ENCODE measurements at places on chromosomes 6 and 20. TPM values are rescaled to one million over a fixed set of nuclear protein-coding genes. Genes with fewer than 3 reads are reported as not detected.

The TBXT gene
- not detected for polyA plus RNA-seq

The DEFB124 gene
- polyA plus RNA-seq, result 0.70 TPM

The FOXF2 gene
- 0.10 TPM for polyA plus RNA-seq

- DNase-seq, result no peak
Measured at GRCh38 chr6:53808302-53808881, 13.6 kb downstream of the LRRC1 start.

DNA sequence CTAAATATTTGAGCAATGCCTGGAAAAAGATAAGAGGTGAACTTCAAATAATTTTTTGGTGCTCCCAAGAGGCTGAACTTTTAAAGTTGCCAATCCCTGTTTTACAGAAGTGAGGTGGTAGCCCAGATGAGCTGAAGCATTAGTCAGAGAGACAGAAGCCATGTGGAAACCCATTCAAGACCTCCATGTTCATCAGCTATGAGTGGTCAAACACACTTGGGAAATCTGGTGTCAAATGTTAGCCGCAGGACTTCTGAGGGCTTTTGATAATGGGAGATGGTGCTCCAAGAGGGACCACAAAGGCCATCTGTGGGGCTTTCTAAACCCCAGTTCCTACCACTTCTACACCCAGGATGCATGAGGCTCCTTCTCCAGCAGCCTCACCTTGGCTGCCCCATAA, 77.5 kb upstream of the MRPS10 start:
- DNase-seq, result no peak

DNA sequence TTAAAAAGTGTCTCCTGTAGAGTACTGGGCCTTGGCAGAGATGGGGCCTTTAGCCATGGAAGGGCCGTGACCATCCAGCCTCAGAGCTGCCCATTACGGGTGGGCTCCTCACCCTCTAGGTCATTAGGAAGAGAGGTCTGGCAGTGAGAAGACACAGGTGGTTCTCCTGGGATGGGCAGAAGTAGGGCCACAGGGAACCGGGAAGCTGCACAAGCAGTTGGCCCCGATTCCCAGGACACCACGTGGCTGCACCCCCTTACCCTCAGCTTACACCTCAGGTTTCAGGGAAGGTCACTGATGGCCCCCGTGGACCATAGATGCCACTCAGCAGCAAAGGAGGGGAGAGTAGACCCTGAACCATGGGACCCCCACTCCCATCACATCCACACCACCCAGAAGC, 1.6 kb downstream of the RAET1G start:
- no peak for DNase-seq

- no peak for DNase-seq
Measured at GRCh38 chr6:6557886-6558285, 30.6 kb upstream of the LY86 start.

DNA sequence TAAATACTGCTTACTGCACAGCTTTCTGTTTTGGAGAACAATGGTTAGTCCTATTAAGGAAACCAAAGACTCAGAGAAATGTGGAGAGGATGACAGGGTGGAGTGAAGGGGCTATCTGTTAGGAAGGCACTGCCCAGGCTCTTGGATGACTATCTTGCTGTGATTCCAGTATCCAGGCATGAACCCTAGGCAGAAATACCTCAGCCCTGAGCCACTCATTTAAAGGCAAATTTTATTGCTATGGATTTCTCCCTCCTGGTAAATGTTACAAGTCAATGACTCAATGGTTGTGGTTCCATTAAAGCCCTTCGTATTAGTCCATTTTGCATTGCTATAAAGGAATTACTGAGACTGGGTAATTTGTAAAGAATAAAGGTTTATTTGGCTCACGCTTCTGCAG, 25.9 kb downstream of the ADGRF4 start:
- DNase-seq, result no peak

DNA sequence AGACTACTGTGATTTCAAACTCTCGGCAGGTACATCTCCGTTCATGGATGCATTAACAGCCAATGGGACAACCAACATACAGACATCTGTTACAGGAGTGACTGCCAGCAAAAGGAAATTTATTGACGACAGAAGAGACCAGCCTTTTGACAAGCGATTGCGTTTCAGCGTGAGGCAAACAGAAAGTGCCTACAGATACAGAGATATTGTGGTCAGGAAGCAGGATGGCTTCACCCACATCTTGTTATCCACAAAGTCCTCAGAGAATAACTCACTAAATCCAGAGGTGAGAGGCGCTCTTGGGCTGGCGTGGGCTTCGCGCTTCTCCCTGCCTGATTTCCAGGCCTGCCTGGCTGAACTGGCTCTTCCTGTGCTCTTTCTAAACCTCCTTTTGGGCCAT, 68.4 kb downstream of the RPP40 start:
- DNase-seq, result no peak

GRCh38 chr6:30915591-30915946, 1.5 kb downstream of the VARS2 start:
- peak; percentile 75 for DNase-seq

GRCh38 chr6:10685092-10685915, 9.1 kb downstream of the C6orf52 start:
- DNase-seq, result no peak
